Breast epithelium (tissue), 4 donors: ENCODE measurements at places on chromosomes 13 and 19. TPM values are rescaled to one million over a fixed set of nuclear protein-coding genes. Genes with fewer than 3 reads are reported as not detected.

SERP2 gene
- 6.9 TPM for total RNA-seq

ZNF426 gene
- 22.4 TPM for total RNA-seq

CALR gene
- 305 TPM for total RNA-seq

CNN1 gene
- 2.2 TPM for total RNA-seq

TEX101 gene
- total RNA-seq, result not detected

TYROBP gene
- total RNA-seq, result 239 TPM

LYPD3 gene
- 5.2 TPM for total RNA-seq

ZNF460 gene
- total RNA-seq, result 88.5 TPM

SMIM17 gene
- total RNA-seq, result 0.33 TPM

FOXA3 gene
- 0.33 TPM for total RNA-seq

ZNF628 gene
- total RNA-seq, result 4.3 TPM

NCR1 gene
- total RNA-seq, result 0.33 TPM

MIA gene
- total RNA-seq, result 47.3 TPM

SGCG gene
- 0.29 TPM for total RNA-seq

ZNF491 gene
- 1.6 TPM for total RNA-seq

ZNF99 gene
- total RNA-seq, result 0.33 TPM

SPRY2 gene
- total RNA-seq, result 71.0 TPM

WASF3 gene
- 19.3 TPM for total RNA-seq

B3GNT8 gene
- total RNA-seq, result 3.0 TPM
